Immature natural killer cell (primary cell): ENCODE measurements at places on chromosomes 5 and 9. TPM values are rescaled to one million over a fixed set of nuclear protein-coding genes. Genes with fewer than 3 reads are reported as not detected.

GRCh38 chr9:79362100-79363081 lies 209.4 kb upstream of the TLE4 start:
- no peak overlapping the region for H3K4me3 ChIP-seq
- no peaks in the 10 kb centered on the region for H3K36me3 ChIP-seq
- peaks cover 2% of the 10 kb centered on the region for H3K27me3 ChIP-seq
- no peak for DNase-seq

GRCh38 chr5:171592076-171592475 lies 172.6 kb downstream of the FGF18 start:
- H3K27ac ChIP-seq = no peak overlapping the region
- no peaks in the 10 kb centered on the region for H3K36me3 ChIP-seq
- no peaks in the 10 kb centered on the region for H3K4me1 ChIP-seq
- no peak for DNase-seq

DNA sequence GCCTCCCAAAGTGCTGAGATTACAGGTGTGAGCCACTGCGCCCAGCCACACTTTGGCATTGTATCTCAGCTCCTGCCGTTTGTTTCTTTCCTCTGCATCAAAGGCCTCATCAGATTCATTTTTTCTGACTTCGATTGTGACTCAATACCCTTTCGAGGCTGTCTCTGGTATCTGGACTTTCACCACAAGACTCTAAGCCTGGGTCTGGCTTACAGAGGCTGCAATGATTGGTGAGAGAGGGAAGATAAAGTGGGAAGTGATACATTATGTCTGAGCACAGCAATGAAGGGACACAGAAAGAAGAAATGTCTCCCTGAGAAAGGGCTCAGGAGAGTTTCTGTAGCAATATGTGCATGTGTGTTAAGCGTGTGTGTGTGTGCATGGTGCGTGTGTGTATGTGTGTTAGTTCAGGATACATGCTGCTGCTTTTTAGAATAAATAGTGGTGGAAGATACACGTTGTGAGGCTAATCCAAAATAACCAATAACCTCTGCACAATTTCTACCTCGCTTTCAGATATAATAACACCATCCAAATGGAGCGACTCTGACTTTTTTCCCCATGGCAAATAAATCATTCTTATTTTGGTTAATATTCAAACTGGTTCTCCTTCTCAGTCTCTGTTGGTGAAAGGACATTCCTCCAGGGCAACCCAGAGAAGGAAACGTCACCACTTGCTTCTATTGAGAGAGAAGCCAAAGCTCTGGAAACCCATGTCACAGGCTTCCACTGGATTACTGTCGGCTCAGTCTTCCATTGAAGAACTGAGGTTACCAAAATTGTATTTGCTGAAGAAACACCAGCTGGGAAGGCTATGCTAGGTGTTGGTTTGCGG lies 8.1 kb upstream of the DAB2 start:
- H3K4me3 ChIP-seq = no peak overlapping the region
- no peaks in the 10 kb centered on the region for H3K36me3 ChIP-seq
- DNase-seq = no peak
- no peaks in the 10 kb centered on the region for H3K27me3 ChIP-seq
- H3K4me1 ChIP-seq = peaks cover 11% of the 10 kb centered on the region
- H3K27ac ChIP-seq = no peak overlapping the region

- no peaks in the 10 kb centered on the region for H3K36me3 ChIP-seq
- H3K27me3 ChIP-seq = peaks cover 6% of the 10 kb centered on the region
- no peak for DNase-seq
- H3K27ac ChIP-seq = no peak overlapping the region
- no peak overlapping the region for H3K4me3 ChIP-seq
These were observed 133.2 kb downstream of the PAX5 start for GRCh38 chr9:36900856-36901220.

DNA sequence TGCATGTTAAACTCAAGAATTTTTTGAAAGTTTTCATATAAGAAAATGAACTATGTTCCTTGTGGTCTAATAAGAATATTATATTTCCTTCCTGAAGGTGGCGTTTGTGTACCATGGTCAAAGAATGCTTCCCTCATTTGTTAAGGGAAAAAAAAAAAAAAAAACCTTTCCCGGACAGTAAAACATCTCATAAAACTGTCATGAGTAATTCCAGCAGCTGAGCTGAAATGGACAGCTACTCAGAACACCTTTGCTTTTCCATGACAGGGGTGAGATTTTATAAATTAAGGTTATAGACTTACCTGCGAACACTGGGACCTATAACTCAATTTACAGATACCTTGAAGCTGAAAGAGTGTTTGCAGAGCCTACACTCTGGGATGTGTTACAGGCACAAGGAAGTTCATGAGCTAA lies 113.2 kb upstream of the RANBP3L start:
- H3K4me1 ChIP-seq = peaks cover 15% of the 10 kb centered on the region
- H3K27me3 ChIP-seq = peaks cover 9% of the 10 kb centered on the region
- no peak overlapping the region for H3K27ac ChIP-seq
- H3K4me3 ChIP-seq = no peak overlapping the region

- no peaks in the 10 kb centered on the region for H3K36me3 ChIP-seq
- H3K4me3 ChIP-seq = no peak overlapping the region
- DNase-seq = no peak
- no peaks in the 10 kb centered on the region for H3K4me1 ChIP-seq
- no peak overlapping the region for H3K27ac ChIP-seq
These were observed 33.0 kb downstream of the CAMK2A start for GRCh38 chr5:150256410-150257064.

Gene SH3RF2
- polyA plus RNA-seq = not detected

DNA sequence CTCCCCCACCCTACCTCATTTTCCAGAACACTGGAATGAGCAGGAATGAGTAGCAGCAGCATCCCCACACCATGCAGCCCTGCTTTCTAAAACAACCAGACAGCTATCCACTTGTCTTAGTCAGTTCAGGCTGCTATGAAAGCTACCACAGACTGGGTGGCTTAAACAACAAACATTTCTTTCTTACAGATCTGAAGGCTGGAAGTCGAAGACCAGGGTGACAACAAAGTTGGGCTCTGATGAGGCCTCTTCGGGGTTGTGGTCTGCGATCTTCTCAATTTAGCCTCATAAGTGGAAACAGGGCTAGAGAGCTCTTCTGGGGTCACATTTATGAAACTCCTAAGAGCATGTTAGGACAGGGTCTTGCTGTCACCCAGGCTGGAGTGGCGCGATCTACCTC lies 38.9 kb downstream of the LPAR1 start:
- H3K4me3 ChIP-seq = no peak overlapping the region
- no peaks in the 10 kb centered on the region for H3K27me3 ChIP-seq
- no peak overlapping the region for H3K27ac ChIP-seq
- H3K4me1 ChIP-seq = peaks cover 13% of the 10 kb centered on the region
- DNase-seq = no peak

DNA sequence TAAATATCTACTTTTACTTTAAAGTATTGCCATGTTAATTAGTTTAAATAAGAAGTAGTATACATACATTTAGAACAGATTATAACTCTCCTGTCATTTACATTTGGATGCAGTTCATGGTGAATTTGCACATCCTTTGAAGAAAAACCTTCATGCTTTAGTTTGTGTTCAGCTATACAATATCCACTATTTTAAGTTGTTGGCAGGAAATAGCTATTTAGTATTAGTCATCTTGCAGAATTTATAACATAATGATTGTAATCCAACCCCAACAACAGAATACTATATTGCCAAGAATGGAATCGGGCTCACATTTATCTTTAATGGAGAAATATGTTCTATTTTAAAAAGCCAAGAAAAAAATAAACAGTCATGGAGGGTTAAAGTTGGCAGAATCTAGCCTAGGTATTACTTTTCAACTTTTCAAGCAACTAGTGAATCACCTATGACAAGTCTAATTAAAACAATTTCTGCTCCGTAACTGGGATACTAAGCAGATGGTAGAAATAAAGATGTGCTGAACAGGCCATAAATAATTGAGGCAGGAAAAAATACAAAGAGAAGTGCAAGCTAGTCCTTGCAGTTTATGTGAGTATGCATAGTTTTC lies 1170.6 kb upstream of the NUDT12 start:
- H3K4me3 ChIP-seq = no peak overlapping the region
- H3K36me3 ChIP-seq = no peaks in the 10 kb centered on the region
- H3K27me3 ChIP-seq = peaks cover 2% of the 10 kb centered on the region
- no peak for DNase-seq
- no peaks in the 10 kb centered on the region for H3K4me1 ChIP-seq
